ENCODE measurements at places on chromosomes 1 and 21.

- DNase-seq = no peak
Measured at GRCh38 chr1:198106011-198106410, 50.8 kb upstream of the NEK7 start.

GRCh38 chr1:21685946-21686678, 17.0 kb upstream of the RAP1GAP start:
- peak; percentile 55 for DNase-seq

DNA sequence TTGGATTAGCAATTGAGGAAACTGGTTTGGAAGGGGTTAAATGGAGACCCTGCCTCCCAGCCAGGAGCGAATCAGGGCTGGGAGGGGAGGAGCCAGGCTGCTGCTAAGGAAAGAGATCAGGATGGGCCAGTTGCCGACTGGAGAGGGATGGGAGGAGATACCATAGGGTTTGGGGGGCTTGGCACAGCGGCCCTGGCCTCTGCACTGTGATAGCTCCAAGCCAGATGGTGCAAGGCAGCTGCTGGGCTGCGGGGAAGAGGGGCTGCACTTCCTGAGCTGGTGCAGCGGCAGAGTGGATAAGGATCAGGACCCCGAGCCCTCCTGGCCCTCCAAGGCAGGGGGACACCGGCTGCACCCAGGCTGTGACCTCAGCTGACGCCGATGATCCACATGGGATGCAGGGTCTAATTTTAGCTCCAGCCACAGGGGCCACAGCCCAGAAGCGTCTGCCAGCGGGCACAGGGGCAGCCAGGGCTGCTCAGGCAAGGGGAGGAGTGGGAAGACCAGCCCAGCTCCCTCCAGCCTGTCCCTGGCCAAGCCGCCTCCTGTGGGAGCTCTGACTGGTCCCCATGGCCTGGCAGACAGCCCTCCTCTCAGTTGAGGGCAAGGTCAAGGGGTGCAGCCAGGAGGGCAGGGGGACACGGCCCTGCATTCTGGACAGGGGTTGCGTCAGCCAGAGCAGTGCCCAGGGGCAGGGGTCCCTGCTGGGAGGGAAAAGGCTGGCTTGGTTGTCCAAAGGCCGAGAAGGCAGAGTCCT, at the start of gene EXTL1:
TSS of gene EXTL1 (plus strand) at position 129 of the 757 bp plus-strand sequence. CDS start 872 bp downstream, outside the sequence.
- DNase-seq = no peak

DNA sequence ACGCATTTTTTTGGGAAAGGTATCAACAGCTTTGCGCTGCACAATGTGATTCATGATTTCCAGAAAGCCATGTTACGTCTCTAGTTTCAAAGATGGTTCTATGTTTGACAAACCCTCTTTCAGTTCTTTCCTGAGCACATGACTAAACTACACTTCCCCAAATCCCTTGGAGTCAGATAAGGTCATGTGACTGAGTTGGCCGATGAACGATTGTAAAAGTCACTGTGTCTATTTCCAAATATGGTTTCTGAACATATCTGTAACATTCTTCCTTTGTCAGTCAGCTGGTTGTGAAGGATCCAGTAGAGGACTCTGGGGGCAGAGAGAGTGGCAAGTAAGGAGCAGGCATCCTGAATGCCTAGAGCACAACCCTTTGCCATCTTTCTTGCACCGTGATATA, 35.4 kb downstream of the TMPRSS15 start:
- DNase-seq = no peak

GRCh38 chr1:24392982-24393650, 20.5 kb downstream of the STPG1 start:
- DNase-seq = no peak

DNA sequence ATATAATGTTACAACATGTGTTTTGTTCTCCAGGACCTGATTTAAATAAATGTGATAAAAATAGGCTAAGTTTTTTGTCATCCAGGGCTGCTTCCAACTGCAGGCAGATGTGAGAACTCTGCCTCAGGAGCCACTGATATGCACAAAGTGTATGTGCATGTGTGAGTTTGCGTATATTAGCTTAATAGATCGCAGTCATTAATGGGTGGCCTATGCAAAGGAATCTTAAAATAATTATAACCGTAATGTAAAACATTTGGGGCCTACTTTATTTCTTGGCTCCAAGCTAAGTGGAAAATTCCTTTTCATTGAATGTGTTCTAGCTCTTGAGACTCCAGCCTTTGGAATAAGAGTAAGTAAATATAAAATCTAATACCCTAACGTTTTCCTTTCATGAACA, 16.8 kb downstream of the DHX9 start:
- DNase-seq = no peak

DNA sequence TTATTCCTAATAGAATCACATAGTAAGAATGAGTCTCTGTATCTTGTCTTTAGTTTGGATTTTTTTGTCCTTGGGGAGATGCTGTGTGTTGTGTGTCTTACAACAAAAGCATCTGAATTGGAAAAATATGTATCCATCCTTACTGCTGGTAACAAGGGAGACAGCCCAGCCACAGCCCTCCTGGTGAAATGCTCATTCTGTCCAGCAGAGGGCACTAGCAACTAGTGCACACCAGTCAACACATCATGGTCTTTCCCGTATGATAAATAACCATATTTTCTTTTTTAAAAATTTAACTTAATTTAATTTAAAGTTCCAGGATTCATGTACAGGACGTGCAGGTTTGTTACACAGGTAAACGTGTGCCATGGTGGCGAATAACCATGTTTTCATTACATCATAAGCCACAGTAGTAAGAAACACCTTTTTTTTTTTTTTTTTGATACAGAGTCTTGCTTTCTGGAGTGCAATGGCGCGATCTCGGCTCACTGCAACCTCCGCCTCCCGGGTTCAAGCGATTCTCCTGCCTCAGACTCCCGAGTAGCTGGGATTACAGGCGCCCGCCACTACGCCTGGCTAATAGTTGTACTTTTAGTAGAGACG, 245.1 kb downstream of the PTBP2 start:
- DNase-seq = peak; percentile 74

- no peak for DNase-seq
Measured at GRCh38 chr1:178137238-178137637, 43.3 kb downstream of the RASAL2 start.

GRCh38 chr1:17967623-17968255, 139.9 kb upstream of the IGSF21 start:
- no peak for DNase-seq

DNA sequence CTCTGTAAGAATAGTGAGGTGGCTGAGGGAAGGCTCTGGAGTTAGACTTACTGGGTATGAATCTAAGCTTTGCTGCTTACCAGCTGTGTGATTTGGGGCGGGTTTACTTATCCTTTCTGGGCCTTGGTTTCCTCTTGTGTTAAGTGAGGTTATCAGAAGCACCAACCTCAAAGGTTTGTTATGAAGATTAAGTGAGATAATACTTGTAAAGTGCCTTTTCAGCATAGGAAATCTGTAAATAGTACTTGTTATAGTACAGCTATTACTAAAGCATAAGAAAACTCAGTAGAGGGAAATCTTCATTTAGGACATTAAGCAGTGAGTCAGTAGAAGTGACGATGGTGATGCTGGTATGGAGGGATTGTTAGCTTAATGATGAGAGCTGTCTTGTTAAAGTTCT, 12.1 kb downstream of the HHAT start:
- no peak for DNase-seq

GRCh38 chr1:229388897-229389580, 44.9 kb downstream of the ACTA1 start:
- DNase-seq = no peak

DNA sequence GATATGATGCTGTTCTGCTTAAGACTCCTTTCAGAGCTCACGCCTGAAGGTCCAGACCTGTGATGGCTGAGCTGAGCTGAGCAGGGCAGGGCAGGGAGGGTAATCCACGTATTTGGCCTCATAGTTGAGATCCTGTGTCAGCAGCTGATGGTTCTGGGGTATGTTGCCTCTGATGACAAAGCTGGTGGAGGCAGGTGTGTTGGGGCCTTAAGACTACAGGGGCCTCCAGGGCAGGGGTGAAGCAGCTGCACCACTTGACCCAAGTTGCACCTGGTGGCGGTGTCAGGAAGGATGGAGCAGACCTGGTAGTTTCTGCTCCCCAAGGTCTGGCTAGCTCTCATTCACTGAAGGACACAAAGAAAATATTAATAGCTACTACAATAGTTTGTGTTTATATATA, 57.0 kb downstream of the FCRL5 start:
- no peak for DNase-seq

DNA sequence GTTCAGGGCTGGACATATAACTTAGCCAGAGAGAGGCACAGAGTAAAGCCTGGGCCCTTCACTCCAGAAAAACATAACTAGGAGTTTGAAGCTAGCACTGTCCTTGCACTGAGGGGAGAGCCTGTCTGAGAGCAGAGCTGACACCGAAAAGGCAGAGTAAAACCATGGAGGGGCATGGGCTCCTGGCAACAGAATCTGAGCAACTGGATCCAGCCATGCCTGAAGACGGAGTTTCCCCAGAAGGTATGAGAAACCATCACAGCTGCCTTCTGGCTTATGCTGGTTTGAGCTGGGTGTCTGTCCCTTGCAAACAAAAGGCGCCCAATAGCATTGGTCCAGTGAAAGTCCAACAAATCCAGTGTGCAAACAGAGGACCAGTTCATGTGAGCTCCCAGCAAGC, 137.5 kb downstream of the NPHP4 start:
- no peak for DNase-seq

GRCh38 chr1:76607717-76608116, 259.6 kb upstream of the ST6GALNAC5 start:
- peak; percentile 87 for DNase-seq

DNA sequence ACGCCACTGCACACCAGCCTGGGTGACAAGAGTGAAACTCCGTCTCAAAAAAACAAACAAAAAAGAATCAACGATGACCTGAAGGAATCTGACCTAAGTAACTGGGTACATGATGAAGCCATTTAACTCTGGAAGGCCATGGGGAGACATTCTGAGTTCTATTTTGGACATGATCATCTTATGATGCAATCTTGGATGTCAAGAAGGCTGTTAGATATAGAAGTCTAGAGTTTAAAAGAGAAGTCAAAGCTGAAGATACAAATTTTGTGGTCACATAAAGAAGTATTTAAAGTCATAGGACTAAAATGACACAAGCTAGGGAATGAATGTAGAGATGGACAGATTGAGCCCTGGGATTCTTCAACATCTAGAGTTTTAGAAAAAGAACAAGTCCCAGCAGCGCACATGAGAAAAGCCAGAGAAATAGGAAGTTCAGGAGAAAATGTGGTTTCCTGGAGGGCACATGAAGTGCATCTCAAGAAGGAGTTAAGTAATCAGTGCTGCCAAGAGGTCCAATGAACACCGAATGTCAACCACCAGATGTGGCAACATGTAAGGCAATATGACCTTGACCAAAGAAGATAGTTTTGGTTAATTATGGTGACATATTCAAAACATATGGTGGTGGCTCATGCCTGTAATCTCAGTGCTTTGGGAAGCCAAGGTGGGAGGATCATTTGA, 26.8 kb downstream of the ELK4 start:
- no peak for DNase-seq

DNA sequence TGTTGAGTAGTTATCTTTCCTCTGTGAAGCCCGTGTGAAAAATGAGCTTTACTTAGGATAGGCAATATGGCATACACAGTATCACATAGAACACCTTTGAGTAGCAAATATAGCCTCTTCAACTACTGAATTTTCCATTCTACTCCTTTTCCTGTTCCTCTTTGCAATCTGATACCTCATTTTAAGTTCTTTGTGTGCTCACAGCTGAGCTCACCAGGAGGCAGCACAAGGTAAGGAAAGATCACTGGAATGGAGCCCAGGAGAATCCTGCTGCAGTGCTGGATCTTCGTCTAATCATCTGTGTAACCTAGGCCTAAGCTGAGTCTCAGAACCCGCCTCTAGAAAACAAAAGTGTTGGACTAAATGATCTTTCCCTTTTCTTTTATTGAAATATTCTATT, 171.0 kb downstream of the LRRC40 start:
- peak; percentile 7 for DNase-seq

- no peak for DNase-seq
Measured at GRCh38 chr1:20411196-20411980, 74.6 kb downstream of the CAMK2N1 start.

DNA sequence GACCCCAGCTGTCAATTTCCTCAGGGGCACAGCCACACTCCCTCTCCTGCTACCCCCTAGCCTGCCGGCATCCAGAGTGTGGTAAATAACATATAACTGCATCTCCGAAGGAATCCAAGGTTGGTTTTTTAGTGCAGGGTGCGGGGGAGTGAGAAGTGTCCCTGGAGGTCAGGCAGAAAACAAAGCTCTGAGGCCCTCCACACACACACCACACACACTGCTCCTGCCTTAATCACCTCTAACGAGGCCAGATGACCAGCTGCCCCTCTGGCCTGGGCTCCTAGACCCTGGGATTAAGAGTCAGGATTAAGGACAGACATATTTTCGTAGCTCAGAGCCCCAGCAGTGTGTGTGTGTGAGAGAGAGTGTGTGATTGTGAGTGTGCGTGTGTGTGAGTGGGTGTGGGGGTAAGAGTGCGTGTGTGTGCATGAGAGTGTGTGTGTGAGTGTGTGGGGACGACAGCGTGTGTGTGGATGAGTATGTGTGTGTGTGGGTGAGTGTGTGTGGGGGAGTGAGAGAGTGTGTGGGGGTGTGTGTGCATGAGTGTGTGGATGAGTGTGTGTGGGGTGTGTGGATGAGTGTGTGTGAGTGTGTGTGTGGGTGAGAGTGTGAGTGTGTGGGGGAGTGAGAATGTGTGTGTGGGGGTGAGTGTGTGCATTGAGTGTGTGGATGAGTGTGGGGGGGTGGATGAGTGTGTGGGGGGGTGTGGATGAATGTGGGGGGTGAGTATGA, 14.6 kb downstream of the SDC3 start:
- DNase-seq = no peak
